ENCODE measurements at places on chromosomes 2 and 18. TPM values are rescaled to one million over a fixed set of nuclear protein-coding genes. Genes with fewer than 3 reads are reported as not detected.

DNA sequence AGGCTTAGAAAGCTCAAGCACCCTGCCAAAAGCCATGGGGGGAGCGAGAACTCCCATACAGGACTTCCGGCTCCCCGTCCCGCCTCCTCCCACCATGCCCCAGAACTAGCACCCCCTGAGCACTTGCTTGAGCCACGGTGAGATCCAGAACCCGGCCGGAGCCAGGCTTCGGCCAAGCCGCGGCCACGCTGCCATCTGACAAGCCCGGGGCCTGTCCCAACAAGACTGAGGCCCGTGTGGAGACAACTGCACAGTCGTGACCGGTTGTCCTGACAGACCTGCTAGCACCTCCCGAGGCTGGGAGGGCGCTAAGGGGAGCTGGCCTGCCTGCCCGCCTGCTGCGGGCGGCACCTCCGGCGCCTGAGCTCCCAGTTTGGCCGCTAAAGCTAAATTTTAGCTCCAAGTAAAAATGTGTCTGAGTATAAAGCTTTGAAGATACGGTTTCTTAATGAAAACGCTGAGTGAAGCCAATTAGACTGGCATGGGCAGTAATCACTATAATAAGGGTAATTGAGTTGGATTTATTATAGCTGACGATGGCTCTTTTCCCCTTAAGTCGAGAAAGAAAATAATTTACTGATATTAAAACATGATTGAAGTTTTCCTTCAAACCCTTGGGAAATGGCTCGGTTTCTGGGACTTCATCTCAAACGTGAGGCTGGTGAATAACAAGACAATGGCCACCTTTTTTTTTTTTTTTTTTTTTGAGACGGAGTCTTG is 78.3 kb upstream of the ODC1 start:
- no peak for DNase-seq

GRCh38 chr2:12284037-12284436 is 432.7 kb upstream of the TRIB2 start:
- DNase-seq = no peak

- no peak for DNase-seq
Observed at GRCh38 chr2:6353669-6354068, 512.0 kb downstream of the CMPK2 start.

- DNase-seq = no peak
Observed at GRCh38 chr2:181698223-181698622, 17.9 kb upstream of the NEUROD1 start.

The DSG4 gene
- not detected for total RNA-seq

The ALK gene
- 0.70 TPM for total RNA-seq

The CNDP1 gene
- not detected for total RNA-seq

The TUBB8B gene
- total RNA-seq = not detected

The PDK1 gene
- 5.4 TPM for total RNA-seq

The CERKL gene
- 1.3 TPM for total RNA-seq

The RSAD2 gene
- total RNA-seq = 23.1 TPM

The CCDC138 gene
- total RNA-seq = 3.8 TPM

The RAPH1 gene
- total RNA-seq = 74.7 TPM

The ABCB11 gene
- not detected for total RNA-seq

Data from left lung (tissue), 14 donors.